Body of pancreas (tissue), 4 donors: ENCODE measurements at places on chromosomes 2 and 18.

DNA sequence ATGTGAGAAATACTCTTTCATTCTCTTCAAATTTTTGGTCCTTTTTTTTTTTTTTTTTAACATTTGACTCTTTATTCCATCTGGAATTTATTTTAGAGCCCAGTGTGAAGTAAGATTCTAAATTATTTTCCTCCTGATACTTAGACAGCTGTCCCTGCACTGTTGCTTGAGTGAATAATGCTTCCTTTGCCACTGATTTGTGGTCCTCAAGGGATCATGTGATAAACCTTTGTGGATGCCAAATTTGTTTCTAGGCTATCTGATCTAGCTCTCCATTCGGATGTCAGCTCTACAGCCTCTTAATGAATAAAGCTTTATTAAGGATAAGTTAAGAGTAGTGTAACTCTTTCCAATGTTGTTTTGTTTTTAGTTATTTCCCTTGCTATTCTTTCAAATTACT is 142.3 kb downstream of the SMAD7 start:
- no peak for DNase-seq

DNA sequence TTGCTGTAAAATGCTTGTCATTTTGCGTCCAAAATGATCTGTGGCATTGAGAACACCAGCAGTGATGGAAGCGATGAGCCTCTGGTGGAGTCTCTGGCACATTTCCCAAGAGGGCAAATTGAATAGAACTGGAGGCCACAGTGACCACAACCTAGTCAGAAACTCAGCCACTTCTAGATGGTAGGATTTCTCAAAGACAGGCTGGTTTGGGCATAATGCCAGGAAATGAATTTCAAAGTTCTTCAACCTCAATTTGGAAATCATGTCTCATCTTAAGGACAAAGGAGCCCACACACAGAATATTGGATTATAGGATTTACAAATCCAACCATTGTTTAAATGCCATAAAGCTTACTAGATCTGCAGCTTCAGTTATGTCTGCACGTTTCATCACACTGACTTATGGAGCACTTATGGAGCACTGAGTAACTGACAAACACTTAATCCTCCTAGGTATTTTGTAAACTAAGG is 132.1 kb downstream of the COL6A3 start:
- no peak for DNase-seq

DNA sequence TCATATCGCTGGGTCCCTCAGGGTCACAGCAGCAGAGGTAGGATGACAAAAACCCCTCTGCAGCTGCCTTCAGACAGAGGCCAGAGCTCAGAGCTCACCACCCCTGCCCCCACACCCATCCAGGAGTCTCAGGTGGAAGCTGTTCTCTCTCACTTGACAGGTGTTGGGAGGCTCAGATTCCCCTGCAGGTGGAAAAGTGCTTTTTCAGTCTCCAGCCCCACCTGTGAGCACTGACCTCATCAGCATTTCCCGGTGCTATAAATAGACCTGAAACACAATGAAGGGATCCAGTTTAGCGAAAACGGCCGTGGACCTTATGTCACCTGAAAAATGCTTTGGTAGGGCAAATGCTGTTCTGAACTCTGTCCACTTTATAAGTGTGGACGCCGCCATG is 254.9 kb downstream of the NDUFA10 start:
- no peak for DNase-seq

GRCh38 chr2:111186121-111186715 is 65.5 kb downstream of the BCL2L11 start:
- no peak for DNase-seq

- no peak for DNase-seq
These were observed 732.3 kb upstream of the CELF4 start for GRCh38 chr18:38297910-38298309.

- no peak for DNase-seq
These were observed 18.6 kb downstream of the NPC1 start for GRCh38 chr18:23567671-23568070.

GRCh38 chr2:178700922-178701342 is 106.3 kb downstream of the TTN start:
- DNase-seq, result no peak

DNA sequence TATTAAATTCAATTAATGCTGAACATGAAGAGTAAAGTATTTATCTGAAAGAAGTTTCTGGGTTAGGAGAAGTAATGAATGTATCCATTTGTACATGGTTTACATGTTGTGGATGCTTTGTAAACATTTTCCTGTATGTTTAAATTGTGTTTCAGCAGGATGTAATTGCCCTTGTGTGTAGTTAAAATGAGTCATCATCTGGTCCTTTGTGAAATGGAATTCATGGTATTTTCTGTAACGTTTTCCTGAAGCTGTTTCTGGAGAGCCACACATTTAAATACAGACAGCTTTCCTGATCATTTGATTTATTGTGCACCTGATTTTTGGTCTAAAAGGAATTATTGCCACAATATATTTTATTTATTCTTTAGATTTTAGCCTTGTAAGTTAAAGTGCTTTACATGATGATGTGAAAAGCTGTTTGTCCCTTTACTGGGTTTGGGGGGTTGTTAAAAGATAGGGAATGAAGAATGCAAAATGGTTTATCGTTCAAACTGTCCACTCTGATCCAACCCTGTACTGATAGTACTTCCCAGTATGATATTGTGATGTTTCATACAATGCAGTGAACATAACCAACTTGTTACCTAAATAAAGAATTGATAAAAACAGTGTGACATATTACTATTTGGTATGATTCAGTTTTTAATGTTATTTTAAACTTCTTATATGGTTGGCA is 41.7 kb upstream of the SLC3A1 start:
- DNase-seq, result no peak

DNA sequence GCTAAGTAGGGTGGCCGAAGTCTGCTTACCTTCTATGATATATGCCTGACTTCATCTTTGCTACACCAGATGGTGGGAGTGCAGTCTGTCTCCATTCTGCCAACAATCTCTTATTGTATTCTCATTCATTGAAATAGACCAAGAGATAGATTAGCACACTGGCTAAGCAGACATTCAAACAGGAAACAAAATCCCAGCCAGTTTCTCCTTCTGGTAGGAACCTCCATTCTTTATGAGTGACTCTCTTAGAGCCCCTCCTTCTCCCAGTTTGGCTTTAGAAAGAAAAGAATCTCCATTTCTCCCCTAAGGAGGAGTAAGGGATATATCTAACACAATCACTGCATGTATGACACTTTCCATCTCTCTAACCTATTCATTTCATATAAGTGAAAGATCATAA is 118.9 kb upstream of the COL5A2 start:
- DNase-seq, result no peak

GRCh38 chr2:179954026-179954425 is 53.1 kb downstream of the CWC22 start:
- no peak for DNase-seq

- no peak for DNase-seq
These were observed 23.5 kb downstream of the SLC8A1 start for GRCh38 chr2:40428439-40428838.

GRCh38 chr18:62091487-62092120 is 95.3 kb downstream of the PIGN start:
- no peak for DNase-seq

DNA sequence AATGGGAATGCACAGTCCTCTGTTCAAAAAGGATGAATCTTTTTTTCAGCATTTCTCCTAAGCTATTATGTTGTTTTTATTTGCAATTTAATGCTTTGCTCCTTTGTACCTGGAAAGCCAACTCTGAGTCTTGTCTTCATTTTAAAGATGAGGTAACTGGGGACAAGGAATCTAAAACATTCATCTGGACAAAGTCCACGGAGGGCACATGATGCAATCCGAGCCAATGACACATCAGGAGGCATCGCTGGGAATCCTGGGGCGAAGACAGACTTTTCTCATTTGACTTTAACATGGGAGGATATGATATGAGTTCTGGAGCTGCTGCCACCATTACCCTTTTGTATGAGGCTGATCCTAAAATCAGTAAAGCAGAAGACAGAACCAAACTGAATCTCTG is 116.5 kb upstream of the REG3G start:
- DNase-seq, result no peak

GRCh38 chr2:205762881-205763280 is 80.6 kb downstream of the NRP2 start:
- no peak for DNase-seq

GRCh38 chr2:72630767-72631166 is 195.1 kb downstream of the EXOC6B start:
- DNase-seq, result no peak

- no peak for DNase-seq
These were observed 84.7 kb upstream of the LAPTM4A start for GRCh38 chr2:20136149-20136548.

GRCh38 chr18:31149351-31149750 is 13.3 kb downstream of the DSC1 start:
- DNase-seq, result no peak

- no peak for DNase-seq
These were observed 4.5 kb upstream of the NPPC start for GRCh38 chr2:231930593-231931281.

- DNase-seq, result no peak
These were observed 253.6 kb upstream of the TNP1 start for GRCh38 chr2:217113491-217113890.

DNA sequence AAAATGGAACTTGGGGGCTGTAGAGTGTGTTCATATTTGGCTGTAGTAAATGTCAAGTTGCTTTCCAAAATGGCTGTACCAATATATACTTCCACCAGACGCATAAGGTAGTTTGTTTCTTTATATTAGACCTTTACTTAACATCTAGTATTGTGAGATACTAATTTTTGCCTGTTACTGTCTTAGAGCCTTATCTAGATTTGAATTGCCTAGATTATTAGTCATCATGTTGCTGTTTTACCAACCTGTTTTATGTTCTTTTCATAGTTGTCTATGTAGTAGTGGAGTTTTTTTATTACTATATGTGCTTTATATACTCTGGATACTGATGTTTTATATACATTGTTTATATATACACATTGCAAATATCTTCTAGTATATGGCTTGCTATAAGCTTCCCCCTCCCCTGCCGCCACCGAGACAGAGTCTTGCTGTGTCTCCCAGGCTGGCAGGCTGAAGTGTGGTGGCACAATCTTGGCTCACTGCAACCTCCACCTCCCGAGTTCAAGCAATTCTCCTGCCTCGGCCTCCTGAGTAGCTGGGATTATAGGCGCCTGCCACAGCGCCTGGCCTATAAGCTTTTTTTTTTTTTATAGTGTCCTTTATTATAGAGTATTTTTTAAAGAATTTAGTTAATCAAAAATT is 18.9 kb downstream of the SLC39A10 start:
- no peak for DNase-seq

DNA sequence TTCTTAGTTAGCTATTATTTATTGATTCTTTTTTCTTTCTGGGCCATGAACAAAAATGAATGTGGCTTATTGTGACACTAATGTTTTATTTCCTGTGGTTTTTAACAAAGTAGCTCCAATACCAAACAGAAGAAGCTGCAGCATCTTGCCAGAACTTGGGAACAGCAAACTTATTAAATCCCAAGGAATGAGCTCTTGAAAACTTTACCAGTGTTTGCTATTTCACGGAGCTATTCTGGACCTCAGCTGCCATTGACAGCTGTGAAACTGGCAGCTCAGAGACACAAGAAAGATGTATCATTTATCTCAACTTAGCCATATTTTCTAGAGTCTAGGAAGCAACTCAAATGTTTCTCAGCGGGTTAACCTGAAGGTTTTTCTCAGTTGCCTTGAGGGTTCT is 91.0 kb upstream of the NEUROD1 start:
- no peak for DNase-seq
